ENCODE measurements at places on chromosomes 12 and 14.

DNA sequence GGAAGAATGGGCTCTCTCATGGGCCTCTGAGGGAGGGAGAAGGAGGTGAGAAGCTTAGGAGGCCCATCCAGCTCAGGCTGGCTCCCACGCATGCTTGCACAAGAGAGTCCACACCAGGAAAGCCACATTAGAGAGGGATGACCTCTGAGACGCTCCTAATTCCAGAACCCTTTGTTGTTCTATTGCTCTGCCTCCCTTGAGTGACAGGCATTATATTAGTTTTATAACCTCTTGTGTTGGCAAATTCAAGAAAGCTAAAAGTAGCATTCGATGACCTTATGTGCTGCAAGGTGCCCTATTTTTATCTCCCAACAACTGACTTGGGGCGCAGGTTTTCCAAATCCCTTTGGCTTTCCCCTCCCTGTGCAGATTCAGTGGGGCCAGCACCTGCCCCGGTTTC lies 190.1 kb downstream of the KSR2 start:
- no peaks in the 10 kb centered on the region for H3K36me3 ChIP-seq
- H3K4me1 ChIP-seq = no peaks in the 10 kb centered on the region
- no peak for DNase-seq
- H3K4me3 ChIP-seq = no peak overlapping the region

- no peaks in the 10 kb centered on the region for H3K4me1 ChIP-seq
- H3K27me3 ChIP-seq = no peaks in the 10 kb centered on the region
- DNase-seq = no peak
- no peak overlapping the region for H3K4me3 ChIP-seq
- H3K36me3 ChIP-seq = no peaks in the 10 kb centered on the region
Observed at GRCh38 chr14:79571366-79571765, 639.9 kb downstream of the DIO2 start.

- no peak overlapping the region for H3K4me3 ChIP-seq
- no peak for DNase-seq
- peaks cover 5% of the 10 kb centered on the region for H3K4me1 ChIP-seq
- H3K36me3 ChIP-seq = no peaks in the 10 kb centered on the region
- H3K27me3 ChIP-seq = no peaks in the 10 kb centered on the region
Observed at GRCh38 chr12:45713078-45713477, 16.4 kb upstream of the ARID2 start.

GRCh38 chr12:75170640-75171185 lies 38.9 kb downstream of the KCNC2 start:
- DNase-seq = no peak
- H3K4me3 ChIP-seq = no peak overlapping the region
- no peak overlapping the region for H3K27ac ChIP-seq
- H3K36me3 ChIP-seq = no peaks in the 10 kb centered on the region
- no peaks in the 10 kb centered on the region for H3K27me3 ChIP-seq

DNA sequence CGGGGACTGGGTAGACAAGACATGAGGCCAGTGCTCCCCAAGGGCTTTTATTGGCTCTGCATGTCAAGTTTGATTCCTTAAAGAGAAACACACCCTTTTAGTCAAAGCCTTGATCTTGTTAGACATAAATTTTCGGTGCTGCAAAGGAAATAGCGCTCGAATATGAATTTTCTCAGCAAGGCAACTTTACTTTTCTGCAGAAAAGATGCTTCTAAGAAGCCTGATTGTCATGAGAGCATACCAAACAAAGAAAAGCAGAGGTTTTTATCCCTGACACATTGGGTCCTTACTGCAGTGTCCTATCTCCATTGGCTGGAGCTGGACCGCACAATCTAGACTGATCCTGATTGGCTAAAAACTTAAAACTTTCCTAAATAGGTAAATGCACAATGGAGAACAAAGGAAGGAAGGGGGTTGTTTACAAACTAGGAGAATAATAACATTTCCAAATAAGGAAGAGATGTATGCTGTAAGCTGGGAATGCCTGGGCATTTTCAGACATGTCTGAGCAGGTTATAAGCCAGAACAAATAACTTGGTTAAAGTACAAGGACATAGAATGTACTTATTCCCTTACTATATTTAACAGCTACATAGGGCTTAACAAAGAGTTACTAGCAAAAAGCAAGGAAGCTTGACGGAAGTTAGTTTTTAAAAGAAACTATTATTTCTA lies 17.2 kb downstream of the TXNRD1 start:
- no peak overlapping the region for H3K4me3 ChIP-seq
- H3K27me3 ChIP-seq = no peaks in the 10 kb centered on the region
- no peak for DNase-seq
- H3K36me3 ChIP-seq = no peaks in the 10 kb centered on the region
- H3K27ac ChIP-seq = no peak overlapping the region
- no peaks in the 10 kb centered on the region for H3K4me1 ChIP-seq

DNA sequence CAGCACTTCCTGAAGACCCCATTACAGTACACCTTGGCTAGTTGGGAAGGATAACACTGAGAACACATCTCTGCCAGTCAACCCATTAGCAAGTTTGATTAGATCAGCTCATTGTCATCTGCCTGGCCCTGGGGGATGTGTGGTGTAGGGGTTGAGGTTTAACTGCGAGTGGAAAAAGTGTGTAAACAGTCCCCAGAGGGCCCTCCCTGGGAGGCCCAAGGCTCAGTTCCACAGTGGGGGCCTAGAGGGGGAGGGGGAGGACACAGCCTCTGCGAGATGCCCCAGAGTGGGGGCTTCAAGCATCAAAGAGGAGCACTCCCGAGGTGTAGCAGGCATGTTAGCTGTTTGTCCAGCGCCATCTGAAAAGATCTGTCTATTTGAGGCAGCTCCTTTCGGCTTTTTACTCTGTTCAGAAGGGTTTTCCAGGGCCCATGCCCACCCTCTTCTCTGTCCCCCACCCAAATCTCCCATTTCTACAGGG lies 344 bp downstream of the LPAR5 start:
- H3K27me3 ChIP-seq = peaks cover 26% of the 10 kb centered on the region
- H3K36me3 ChIP-seq = no peaks in the 10 kb centered on the region
- H3K4me1 ChIP-seq = no peaks in the 10 kb centered on the region
- H3K27ac ChIP-seq = no peak overlapping the region
- no peak overlapping the region for H3K4me3 ChIP-seq

GRCh38 chr12:2794191-2794735 lies 507 bp upstream of the FKBP4 start:
- H3K4me3 ChIP-seq = peak overlapping the region; percentile 82
- peak overlapping the region; percentile 88 for H3K27ac ChIP-seq
- peaks cover 23% of the 10 kb centered on the region for H3K4me1 ChIP-seq
- H3K36me3 ChIP-seq = peaks cover 17% of the 10 kb centered on the region
- H3K27me3 ChIP-seq = no peaks in the 10 kb centered on the region

DNA sequence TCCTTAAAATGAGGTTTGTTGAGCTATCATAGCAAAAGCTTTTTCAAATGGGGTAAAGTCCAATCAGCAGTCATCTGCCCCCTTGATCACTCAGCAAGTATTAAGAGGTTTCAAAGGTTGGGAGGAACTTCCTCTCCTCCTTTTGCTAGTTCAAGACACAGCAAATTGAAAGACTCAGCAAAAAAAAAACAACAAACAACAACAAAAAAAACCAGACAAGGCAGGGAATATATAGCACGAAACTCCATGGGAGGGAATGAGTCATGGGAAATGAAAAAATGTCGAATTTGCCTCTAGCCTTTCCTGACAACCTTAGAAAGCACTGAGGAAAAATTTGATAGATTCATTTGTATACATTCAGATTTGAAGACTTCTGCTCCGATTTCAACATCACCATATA lies 1.6 kb upstream of the SLC7A8 start:
- H3K27ac ChIP-seq = no peak overlapping the region
- H3K4me3 ChIP-seq = no peak overlapping the region
- no peak for DNase-seq
- H3K27me3 ChIP-seq = no peaks in the 10 kb centered on the region
- no peaks in the 10 kb centered on the region for H3K4me1 ChIP-seq

- DNase-seq = no peak
- H3K4me1 ChIP-seq = no peaks in the 10 kb centered on the region
- H3K36me3 ChIP-seq = no peaks in the 10 kb centered on the region
- H3K4me3 ChIP-seq = no peak overlapping the region
Observed at GRCh38 chr14:42665083-42665482, 1058.4 kb downstream of the LRFN5 start.

GRCh38 chr14:59538936-59539335 lies 37.7 kb downstream of the CCDC175 start:
- no peak overlapping the region for H3K4me3 ChIP-seq
- H3K4me1 ChIP-seq = no peaks in the 10 kb centered on the region
- no peaks in the 10 kb centered on the region for H3K36me3 ChIP-seq
- no peak overlapping the region for H3K27ac ChIP-seq
- DNase-seq = no peak

DNA sequence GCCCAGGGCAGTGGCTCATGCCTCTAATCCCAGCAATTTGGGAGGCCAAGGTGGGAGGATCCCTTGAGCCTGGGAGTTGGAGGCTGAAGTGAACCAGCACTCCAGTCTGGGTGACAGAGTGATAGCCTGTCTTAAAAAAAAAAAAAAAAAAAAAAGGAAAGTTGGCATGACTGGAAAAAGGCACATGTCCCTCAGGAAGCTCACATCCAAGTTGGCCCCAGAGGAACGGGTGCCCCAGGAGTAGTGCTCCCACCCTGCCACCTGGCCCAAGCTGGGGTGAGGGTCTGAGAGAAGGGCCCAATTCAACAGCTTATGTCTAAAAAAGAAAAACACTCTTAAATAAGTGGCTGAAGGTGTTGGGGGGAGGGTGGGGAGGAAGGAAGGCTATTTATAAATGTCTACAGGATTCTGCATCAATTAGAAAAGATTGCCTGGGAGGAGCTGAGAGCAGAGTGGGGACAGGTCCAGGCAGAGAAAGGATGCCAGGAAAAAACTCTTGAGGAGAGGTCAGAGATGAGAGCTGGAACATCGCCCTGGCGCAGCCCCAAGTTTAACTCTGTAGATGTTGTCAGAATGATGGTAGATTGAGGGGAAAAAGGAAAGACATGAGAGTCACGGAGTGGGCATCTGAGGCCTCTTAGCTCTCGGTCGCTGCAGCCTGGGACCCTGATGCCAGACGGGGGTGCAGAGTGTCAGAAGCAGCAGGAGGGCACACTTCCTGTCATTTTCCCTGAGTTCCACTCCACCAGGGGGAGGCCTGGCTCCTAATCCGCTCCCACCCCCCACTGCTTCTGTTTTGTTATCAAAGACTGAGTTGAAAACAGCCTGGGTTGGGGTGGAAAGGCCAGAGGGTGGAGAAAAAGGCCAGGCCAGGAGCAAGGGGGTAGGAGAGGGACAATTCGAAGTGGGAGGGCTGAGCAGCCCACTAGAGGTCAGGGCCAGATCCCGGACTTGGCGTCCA lies 7.3 kb downstream of the SPRYD3 start:
- H3K36me3 ChIP-seq = peaks cover 39% of the 10 kb centered on the region
- no peaks in the 10 kb centered on the region for H3K27me3 ChIP-seq

DNA sequence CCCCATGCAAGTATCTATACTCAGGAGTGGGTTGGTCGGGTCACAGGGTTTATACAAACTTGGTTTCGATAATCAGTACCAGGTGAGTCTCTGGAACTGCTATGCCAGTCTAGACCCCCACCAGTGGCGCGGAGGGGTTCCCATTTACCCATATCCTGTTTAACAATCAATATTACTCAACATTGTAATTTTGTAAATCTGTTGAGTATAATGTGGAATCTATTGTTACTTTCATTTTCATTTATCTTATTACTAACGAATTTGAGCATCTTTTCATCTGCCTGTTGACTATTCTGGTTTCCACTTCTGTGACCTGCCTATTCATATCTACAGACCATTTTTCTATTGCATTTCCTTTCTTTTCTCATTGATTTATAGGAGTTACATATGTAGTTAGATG lies 275.2 kb upstream of the CRY1 start:
- no peaks in the 10 kb centered on the region for H3K4me1 ChIP-seq
- DNase-seq = no peak
- H3K36me3 ChIP-seq = no peaks in the 10 kb centered on the region
- H3K27me3 ChIP-seq = peaks cover 4% of the 10 kb centered on the region

- H3K4me1 ChIP-seq = peaks cover 20% of the 10 kb centered on the region
- no peak for DNase-seq
- peak overlapping the region; percentile 91 for H3K4me3 ChIP-seq
- peak overlapping the region; percentile 97 for H3K27ac ChIP-seq
- no peaks in the 10 kb centered on the region for H3K27me3 ChIP-seq
- H3K36me3 ChIP-seq = no peaks in the 10 kb centered on the region
Observed at GRCh38 chr14:73712540-73713180, 1.5 kb downstream of the PNMA1 start.

DNA sequence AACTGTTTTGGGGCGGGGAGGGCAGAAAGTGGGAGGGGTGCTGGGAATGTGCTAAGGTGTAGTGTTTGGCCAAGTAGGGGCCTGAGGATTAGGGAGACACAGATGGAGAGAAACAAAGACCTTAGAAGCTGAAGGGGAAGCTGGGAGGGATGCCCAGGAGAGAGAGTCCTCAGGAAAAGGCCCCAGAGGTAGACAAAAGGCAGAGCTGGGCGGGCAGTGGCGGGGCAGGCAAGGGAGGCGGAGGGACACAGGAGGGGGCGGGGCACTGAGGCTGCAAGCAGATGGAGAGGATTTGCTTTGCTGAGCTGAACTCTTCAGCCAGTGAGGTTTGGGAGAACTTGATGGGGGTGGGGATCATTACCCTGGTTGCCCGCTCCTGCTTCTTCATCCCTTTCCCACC lies 2.8 kb downstream of the PTMS start:
- peak overlapping the region; percentile 97 for H3K27ac ChIP-seq
- H3K4me3 ChIP-seq = peak overlapping the region; percentile 85
- H3K27me3 ChIP-seq = no peaks in the 10 kb centered on the region
- H3K36me3 ChIP-seq = peaks cover 25% of the 10 kb centered on the region
- H3K4me1 ChIP-seq = peaks cover 37% of the 10 kb centered on the region

GRCh38 chr14:106044949-106045596 lies 518.7 kb downstream of the TMEM121 start:
- no peak for DNase-seq
- H3K27ac ChIP-seq = no peak overlapping the region
- peaks cover 9% of the 10 kb centered on the region for H3K27me3 ChIP-seq

DNA sequence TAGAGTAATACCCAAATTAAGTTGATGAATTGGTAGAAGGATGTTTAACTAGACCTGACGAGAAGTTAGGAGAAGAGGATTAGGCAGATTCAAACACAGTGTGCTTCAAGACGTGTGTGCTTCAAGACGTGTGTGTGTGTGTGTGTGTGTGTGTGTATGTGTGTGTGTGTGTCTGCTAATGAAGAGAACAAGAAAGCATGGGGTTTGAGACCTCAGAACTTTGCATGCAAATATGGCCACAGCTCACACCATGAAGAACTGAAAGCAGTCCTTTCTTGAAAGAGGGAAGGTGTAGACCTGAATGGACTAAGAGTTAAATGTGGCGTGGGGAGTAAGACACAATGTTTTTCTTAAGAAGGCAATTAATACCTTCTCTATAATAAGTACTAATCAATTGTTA lies 32.5 kb upstream of the SSPN start:
- no peaks in the 10 kb centered on the region for H3K4me1 ChIP-seq
- no peak overlapping the region for H3K27ac ChIP-seq
- H3K4me3 ChIP-seq = no peak overlapping the region
- H3K27me3 ChIP-seq = no peaks in the 10 kb centered on the region

- H3K36me3 ChIP-seq = no peaks in the 10 kb centered on the region
- DNase-seq = no peak
- no peaks in the 10 kb centered on the region for H3K4me1 ChIP-seq
Observed at GRCh38 chr14:101129521-101130167, 226.1 kb upstream of the RTL1 start.

- H3K27me3 ChIP-seq = no peaks in the 10 kb centered on the region
- peak; percentile 68 for DNase-seq
- H3K36me3 ChIP-seq = no peaks in the 10 kb centered on the region
Observed at GRCh38 chr12:21831791-21832344, 57.4 kb upstream of the KCNJ8 start.

All from tibial artery (tissue), 4 donors.